CD4-positive, alpha-beta T cell treated with Interferon alpha-2 for 1 hour (primary cell): ENCODE measurements at places on chromosomes 6 and 20.

DNA sequence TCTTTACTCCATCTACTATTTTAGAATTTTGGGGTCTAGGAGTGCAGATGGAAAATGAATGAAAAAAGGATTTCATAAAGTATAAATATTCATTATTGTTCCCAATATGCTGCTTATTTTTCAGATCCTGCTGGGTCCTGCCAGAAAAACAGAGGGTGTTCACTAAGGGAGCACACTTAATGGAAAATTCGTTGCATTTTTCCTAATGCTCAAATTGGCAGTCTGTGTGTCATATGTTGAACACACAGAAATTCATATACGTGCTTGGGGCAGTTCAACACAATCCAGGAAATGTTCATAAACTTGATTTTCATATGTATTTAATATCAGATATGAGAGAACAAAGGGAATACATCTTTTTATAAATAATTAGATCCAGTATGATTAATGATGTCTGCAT is 1019.4 kb downstream of the EPHA7 start:
- DNase-seq, result no peak

DNA sequence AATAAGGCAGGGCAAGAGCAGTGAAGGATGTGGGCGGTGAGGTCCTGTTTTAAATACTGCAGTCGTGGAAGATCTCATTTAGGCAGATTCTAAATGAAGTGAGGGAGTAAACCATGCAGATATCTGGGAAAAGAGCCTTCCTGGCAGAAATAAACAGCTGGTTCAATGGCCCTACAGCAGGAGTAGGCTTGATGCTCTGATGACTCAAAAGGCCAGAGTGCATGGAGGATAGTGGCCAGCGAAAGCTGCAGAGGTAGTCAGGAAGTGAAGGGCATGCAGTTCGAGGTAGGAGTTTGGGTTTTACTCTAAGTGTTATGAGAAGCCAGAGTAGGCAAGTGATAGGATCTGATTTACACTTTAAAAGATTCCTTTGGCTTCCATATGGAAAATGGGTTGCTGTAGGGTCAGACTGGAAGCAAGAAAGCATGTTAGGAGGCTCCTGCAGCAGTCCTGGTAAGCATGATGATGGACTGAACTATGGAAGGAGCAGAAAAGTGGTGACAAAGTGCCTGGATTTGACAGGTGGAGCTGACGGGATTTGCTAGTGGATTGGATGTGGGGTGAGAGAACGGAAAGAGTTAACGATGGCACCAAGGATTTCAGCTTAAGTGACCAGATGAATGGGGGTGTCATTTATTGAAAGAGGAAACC is 150.0 kb downstream of the GJA10 start:
- DNase-seq, result no peak

DNA sequence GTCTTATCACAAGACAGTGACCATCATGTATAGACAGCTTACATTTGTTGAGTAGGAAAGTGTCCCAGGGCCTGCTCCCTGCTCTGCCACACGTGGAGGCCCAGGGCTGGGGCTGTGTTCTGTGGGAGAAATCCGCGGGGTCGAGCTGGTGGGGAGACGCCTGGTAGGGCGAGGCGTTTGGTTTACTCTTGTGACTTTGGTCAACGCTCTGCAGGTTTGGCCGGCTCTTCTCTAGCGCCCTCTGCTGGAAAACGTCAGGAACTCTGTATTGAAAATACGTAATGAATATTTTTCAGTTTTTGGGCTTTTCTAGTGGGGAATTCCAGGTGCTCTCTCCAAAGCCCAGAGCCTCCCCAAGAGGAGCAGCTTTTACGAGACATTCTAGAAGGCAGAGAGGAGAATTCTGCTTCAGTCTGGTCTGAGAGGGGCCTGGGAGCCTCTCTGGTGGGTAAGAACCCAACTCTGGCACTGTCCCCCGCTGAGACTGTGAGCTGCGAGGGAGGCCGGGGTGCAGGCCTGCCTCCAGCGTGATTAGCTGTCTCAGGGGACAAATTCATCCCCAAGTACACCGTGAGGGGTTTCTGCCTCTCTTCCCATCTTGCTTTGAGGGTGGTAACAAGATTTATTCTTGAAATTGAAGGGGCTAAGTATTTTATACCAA is 112.6 kb upstream of the RALGAPA2 start:
- peak; percentile 47 for DNase-seq

GRCh38 chr6:143700684-143701348 is 23.1 kb downstream of the PHACTR2 start:
- DNase-seq, result no peak

GRCh38 chr6:141977782-141978181 is 154.9 kb upstream of the GJE1 start:
- DNase-seq, result no peak

GRCh38 chr6:8143945-8144344 is 41.6 kb upstream of the EEF1E1 start:
- DNase-seq, result no peak

DNA sequence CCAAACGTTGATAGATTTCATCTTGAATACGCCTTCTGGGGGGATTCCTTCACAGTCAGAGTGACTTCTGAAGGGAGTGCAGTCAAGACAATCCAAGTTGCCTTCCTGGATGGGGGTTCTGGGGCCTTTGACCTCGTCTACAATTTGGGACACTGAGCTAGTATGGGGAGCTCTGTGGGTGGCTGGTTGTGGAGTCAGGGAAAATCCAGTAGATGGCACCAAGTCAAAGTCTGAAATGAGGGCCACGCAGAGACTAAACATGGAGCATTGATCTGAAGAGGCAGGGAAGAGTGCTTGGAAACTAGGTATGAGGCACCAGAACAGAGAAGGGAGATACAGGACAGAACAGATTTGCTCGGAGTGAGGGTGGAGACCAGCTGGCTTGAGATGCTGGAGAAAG is 43.6 kb upstream of the CCN6 start:
- no peak for DNase-seq

DNA sequence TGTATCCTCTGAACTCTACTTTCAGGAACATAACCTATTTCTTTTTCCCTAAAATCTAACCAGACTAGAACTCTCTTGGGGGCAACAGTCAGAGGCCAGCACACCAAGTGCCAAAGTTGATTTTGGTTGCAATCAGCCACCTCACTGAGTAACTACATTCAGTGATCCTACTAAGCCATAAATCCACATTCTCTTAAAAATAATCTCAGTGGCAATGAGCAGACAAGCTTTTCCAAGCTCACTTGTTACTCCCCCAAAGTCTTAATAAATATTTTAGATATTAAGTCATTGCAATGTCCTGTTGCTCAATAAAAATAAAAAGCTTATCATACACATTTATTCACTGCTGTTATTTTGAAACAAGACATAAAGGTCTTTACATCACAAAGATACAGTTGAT is 9.8 kb downstream of the RGS17 start:
- no peak for DNase-seq

GRCh38 chr6:163444077-163444476 is 29.6 kb downstream of the QKI start:
- DNase-seq, result no peak

- no peak for DNase-seq
Measured at GRCh38 chr20:21981597-21982344, 276.3 kb downstream of the PAX1 start.

GRCh38 chr6:101167638-101168037 is 225.9 kb upstream of the GRIK2 start:
- no peak for DNase-seq

DNA sequence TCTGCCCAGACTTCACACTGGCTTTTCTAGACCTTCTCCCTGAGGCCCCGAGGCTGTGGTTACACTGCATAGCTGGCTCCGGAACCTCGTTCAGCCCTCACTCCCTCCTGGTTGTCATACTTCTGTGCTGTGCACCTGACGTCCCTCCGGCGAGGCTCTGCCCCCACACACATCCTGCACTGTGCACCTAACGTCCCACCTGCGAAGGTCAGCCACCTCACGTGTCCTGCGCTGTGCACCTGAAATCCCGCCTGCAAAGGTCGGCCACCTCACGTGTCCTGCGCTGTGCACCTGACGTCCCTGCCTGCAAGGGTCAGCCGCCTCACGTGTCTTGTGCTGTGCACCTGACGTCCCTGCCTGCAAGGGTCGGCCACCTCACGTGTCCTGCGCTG is 111.0 kb upstream of the FRMD1 start:
- DNase-seq, result no peak

DNA sequence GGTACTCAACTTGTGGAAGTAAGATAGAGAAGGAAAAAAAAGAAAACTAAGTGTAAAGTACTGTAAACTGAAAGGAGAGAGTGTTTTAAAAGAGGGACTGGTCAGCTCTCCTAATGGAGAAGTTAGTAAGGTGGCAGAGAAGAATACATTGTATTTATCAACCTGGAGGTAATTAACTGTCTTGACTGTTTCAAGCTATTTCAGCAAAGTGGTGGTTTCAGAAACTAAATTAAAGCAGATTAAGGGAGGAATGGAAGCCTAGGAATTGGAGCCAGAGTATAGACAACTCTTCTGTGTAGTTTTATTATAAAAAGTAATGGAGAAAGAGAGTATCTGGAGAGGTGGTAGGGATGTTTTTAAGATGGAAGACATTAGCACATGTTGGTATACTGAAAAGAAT is 2.7 kb upstream of the PHF10 start:
- no peak for DNase-seq

DNA sequence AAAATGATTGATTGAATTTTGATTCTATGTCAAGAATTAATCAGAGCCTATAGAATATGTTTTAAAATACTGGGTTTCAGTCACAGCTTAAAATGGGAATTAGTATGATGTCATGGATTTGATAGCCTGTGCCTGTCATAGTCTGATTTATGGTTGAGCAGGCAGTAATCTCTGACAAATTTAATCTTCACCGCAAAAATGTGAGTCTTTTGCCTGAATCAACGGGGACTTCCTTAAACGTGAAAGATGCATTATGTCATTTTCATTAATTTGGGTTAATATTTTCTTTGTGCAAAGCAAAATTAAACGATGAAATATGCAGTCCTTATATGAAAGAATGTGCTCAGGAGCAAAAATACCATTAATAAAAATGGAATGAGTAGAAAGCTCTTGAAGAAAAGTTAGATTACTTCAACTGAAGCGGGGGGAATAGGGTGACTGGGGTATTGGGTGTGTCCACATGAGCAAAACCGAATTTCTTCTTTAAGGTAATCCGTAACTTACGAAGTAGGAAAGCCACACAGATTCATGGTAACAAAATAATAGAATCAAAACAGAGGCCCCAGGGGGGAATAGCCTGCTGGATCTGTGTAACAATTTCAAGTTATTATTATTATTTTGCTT is 339.6 kb upstream of the NOX3 start:
- DNase-seq, result no peak

GRCh38 chr6:13406781-13407180 is 78.4 kb upstream of the TBC1D7 start:
- DNase-seq, result no peak

DNA sequence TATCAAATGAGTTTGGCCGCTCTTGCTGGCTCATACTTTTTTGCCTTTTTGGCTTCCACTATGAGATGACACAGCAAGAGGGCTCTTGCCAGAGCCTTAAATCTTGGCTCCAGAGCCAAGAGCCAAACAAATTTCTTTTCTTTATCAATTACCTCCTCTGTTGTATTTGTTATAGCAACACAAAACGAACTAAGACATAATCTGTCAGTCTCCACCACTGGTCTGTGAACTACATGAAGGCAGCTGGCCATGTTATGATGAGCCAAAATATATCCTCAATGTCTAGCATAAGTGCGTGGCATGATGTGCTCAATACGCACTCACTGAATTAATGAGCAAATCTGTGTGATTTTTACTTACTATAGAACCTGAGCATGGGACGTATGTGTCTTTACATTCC is 220.0 kb upstream of the ZNF217 start:
- DNase-seq, result no peak

GRCh38 chr6:31070711-31071197 is 41.6 kb downstream of the C6orf15 start:
- DNase-seq, result no peak

GRCh38 chr6:5261545-5262109 is 314 bp downstream of the FARS2 start:
- no peak for DNase-seq

DNA sequence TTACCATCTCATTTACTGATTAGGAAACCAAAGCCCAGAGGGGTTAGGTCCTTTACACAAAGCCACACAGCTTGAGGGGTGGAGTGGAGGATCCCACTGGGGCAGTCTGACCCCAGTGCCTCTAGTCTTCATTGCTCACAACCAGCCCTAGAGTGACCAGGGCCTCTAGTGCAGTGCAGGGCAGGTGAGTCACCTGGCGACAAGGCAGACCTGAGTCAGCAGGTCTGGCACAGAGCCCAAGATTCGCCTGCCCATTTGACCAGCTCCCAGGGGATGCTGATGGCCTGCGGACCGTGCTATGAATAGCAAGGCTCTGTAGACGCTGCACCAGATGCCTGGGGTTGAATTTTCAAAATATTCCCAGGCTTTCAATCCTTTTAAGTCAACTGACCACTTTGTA is 29.9 kb downstream of the CDH26 start:
- DNase-seq, result no peak

- DNase-seq, result peak; percentile 23
Measured at GRCh38 chr6:35725721-35726438, 11.0 kb upstream of the ARMC12 start.

DNA sequence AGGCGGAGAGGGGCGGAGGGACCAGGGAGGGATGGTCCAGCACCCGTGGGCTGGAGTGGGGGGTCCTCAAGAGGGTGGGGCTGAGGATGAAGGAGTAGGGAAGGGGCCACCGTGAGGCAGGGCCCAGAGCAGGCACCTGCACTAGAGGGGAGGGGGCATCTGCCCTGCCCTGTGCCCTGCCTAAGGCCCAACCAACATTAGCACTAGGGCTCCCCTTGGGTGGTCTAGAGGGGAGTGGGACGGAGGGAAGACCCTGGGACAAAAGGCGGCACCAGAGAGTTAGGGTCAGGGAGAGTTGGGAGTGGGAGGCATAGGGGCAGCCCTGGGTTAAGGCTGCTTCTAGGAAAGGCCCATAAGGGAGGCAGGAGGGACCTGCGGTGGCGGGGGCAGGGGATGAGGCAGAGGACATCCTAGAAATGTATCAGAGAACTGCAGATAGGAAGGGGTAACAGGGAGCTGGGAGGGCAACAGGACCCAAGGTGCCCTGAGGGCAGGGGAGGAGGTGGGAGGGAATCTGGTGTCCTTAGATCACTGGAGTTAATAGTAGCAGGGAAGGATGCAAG is 24.5 kb downstream of the HLA-F start:
- DNase-seq, result no peak

GRCh38 chr20:1184638-1185315 is at the start of gene TMEM74B:
TMEM74B (minus strand) TSS chr20:1184981; CDS start chr20:1183801, 1,180 bp downstream.
- DNase-seq, result no peak

GRCh38 chr20:15205719-15206118 is 868.3 kb upstream of the FLRT3 start:
- DNase-seq, result no peak

- DNase-seq, result no peak
Measured at GRCh38 chr6:105459864-105460263, 57.0 kb upstream of the PREP start.

GRCh38 chr20:58855506-58856389 is 3.2 kb downstream of the GNAS start:
- DNase-seq, result no peak

- no peak for DNase-seq
Measured at GRCh38 chr6:85129881-85130280, 320.0 kb upstream of the NT5E start.

- DNase-seq, result no peak
Measured at GRCh38 chr20:37468886-37469285, 52.2 kb upstream of the NNAT start.

- DNase-seq, result no peak
Measured at GRCh38 chr6:85372915-85373270, 77.0 kb upstream of the NT5E start.

- DNase-seq, result peak; percentile 76
Measured at GRCh38 chr6:132279592-132280139, 121.6 kb downstream of the MOXD1 start.
